HFFc6 (cell line): ENCODE measurements at places on chromosomes 12 and 14.
A peak's percentile ranks its signal among the peaks of the same experiment; 100 is the strongest.

DNA sequence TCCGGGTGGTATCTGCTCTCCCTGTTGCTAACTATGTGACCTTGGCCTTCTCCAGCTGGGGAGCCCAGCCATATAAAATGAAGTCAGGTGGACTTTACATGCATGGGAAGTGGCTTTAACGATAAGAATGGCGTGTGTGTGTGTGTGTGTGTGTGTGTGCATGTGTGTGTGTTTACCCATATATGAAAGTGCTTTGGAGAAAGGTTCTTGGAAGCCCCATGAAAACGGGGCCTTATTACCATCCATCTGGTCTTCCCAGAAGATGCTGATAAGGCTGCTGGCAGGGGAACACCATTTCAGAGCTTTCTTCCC lies 94.8 kb downstream of the LRRC74A start:
- no peak for DNase-seq

DNA sequence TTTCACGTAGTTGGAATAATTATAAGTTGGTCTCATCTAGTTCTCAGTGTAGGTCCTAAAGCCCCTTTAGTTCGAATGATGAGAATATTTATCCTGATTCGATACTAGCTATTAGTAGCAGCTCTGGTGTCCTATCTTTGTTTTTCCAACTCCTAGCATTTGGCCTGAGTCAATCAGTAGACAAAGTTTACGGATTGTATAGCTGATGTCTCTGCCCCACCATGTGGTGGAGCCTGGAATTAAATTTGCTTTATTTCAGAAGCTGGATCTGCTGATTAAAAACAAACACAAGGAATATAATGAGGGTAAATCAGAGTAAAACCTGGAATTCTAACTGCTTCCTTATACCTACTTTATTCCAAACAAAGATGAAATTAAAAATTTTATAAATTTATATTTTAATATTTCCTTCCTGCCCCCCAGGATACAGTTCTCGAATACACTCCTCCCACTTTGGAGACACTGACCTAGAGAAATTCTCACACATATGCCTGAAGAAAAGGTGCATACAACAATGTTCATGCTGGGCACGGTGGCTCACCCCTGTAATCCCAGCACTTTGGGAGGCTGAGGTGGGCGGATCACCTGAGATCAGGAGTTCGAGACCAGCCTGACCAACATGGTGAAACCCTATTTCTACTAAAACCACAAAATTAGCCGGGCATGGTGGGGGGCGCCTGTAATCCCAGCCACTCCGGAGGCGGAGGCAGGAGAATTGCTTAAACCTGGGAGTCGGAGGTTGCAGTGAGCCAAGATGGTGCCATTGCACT lies 7.6 kb upstream of the BRMS1L start:
- peak; percentile 47 for DNase-seq

DNA sequence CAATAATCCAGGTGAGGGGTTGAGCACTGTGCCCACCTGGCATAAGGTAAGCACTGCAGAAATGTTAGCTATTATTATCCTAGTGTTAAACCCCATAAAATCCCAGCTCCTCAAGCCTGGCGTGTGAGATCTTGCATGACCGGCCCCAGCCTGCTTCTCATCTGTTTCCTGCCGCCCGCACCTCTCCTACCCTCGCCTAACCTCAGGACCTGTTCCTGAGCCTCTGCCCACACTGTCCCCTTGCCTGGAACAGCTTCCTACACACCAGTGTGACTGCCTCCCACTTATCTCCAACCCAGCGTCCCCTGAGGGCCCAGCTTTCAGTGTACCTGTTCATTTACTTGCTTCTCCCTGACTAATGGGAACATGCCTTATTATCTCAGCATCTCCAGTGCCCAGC lies 24.7 kb downstream of the ISCA2 start:
- DNase-seq, result no peak

DNA sequence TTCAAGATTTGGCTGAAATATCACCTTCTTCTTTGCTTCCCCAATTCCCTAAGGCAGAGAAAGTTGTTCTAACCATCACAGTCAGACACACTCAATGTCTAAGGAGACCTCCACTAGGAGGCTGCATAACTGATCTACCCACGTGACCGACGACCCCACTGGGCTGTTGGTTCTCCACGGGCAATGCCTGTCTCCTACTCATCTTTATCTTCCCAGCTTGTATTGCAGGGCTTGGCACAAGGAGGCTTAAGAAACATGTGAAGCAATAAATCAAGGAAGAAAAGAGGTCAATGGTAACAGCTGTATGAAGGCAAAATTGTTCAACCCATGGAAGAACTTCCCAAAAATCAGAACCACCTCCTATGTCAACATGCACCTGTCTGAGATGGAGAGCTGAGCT lies 27.1 kb downstream of the NT5DC3 start:
- DNase-seq, result no peak

DNA sequence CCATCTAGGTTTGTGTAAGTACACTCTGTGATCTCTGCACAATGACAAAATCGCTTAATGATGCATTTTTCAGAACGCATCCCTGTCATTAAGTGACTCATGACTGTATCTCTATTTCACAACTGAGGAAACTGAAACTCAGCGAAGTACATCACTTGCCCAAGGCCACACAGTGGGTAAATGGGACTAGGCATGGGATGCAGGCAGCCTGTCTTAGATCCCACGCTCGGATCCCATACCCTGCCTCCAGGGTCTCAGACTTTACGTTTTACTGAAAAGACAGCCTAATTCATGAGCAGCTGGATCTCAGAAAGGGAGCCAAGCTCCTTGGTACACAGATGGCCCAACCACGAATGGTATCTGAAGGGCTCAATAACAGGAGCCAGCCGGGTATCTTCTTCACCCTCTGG lies 2.4 kb upstream of the MLEC start:
- DNase-seq, result peak; percentile 52

- DNase-seq, result no peak
Observed at GRCh38 chr14:29301571-29301970, 535.0 kb downstream of the FOXG1 start.

- DNase-seq, result peak; percentile 59
Observed at GRCh38 chr12:112992541-112993398, 14.5 kb downstream of the OAS2 start.

GRCh38 chr14:32494609-32495434 lies 165.7 kb downstream of the AKAP6 start:
- DNase-seq, result peak; percentile 83

DNA sequence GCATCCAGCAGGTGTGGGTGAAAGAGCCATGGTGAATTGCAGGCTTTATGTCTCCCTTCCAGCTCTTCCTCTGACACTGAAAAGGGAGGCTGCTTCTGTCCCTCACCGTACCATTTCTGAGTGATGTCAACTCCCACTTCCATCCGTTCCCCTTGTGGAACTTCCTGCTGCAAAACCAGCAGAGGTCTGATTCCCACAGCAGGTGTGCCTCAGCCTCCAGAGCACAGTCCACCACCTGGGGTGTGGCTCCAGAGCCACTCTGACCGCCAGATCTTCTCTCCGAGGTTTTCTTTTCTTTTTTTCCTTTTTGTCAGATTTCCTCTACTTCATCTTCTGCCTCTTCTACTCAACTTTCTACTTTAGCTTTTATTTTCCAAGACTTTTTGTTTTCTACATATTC lies 62.7 kb downstream of the CDC42BPB start:
- DNase-seq, result no peak

DNA sequence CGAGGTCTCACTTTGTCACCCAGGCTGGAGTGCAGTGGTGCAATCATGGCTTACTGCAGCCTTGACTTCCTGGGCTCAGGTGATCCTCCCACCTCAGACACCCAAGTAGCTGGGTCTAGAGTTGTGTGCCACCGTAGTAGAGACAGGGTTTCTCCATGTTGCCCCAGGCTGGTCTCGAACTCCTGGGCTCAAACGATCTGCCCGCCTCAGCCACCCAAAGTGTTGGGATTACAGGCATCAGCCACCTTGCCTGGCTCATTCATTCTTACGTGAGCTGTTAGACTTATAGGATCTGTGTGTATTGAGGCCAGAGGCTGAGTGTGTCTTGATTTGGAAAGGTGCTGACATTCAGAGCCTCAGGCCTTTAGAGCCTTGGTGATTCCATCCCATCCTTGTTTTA lies 128.1 kb downstream of the SLC25A47 start:
- no peak for DNase-seq

- no peak for DNase-seq
Observed at GRCh38 chr12:131826097-131826928, 1.9 kb upstream of the MMP17 start.

DNA sequence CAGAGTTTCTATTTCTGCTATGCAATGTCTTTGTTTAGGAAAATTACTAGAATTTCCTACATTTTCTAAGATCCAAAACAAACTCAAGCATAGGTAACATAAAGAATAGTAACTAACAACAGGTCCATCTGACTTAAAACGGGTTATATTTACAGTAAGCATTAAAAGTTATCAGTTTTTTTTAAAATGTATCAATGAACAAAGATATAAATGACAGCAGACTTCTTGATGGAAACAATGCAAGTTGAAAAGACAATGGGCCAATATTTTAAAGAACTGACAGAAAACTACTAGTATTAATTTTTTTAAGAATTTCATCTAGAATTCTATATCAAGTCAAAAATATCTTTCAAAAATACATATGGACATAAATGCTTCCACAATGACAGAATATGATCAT lies 367.1 kb upstream of the MGAT4C start:
- DNase-seq, result no peak

- DNase-seq, result no peak
Observed at GRCh38 chr12:4956054-4956453, 46.3 kb downstream of the KCNA1 start.

- DNase-seq, result no peak
Observed at GRCh38 chr12:3557791-3558620, 67.0 kb downstream of the PRMT8 start.

- DNase-seq, result no peak
Observed at GRCh38 chr14:104383996-104384775, 195.4 kb upstream of the C14orf180 start.

- DNase-seq, result peak; percentile 54
Observed at GRCh38 chr14:33714527-33715226, 236.2 kb downstream of the EGLN3 start.

DNA sequence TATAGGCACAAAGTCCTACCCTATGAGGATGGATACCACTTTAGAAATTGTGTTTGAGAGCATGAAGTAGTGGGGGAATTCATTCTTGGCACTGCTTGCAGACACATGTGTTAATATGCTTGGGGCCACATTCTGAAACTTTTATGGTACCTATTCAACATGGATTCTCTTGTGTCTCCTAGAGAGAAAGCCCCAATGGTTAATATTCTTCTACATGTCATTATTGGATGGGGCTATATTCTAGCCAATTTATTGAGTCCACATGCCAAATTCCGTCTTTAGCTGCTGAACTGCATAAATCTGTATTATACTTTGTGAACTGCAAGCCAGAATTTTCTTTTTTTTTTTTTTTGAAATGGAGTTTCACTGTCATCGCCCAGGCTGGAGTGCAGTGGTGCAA lies 140.0 kb downstream of the KICS2 start:
- no peak for DNase-seq

DNA sequence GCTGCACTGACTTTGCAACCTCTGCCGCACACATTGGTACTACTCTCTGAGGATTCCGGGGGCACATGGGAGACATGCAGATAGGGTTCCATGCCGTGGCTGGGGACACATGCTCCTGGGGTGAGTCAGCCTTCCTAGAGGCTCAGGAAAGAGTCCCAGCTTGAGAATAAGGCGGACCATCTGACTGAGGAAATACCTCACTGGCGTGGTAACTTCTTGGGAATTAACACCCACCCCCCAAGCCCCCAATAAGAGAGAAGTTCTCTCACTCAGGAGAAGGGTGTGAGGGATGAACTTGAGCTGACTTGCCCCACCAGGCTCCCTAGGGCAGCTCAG lies 23.2 kb downstream of the PLXNC1 start:
- DNase-seq, result peak; percentile 15

DNA sequence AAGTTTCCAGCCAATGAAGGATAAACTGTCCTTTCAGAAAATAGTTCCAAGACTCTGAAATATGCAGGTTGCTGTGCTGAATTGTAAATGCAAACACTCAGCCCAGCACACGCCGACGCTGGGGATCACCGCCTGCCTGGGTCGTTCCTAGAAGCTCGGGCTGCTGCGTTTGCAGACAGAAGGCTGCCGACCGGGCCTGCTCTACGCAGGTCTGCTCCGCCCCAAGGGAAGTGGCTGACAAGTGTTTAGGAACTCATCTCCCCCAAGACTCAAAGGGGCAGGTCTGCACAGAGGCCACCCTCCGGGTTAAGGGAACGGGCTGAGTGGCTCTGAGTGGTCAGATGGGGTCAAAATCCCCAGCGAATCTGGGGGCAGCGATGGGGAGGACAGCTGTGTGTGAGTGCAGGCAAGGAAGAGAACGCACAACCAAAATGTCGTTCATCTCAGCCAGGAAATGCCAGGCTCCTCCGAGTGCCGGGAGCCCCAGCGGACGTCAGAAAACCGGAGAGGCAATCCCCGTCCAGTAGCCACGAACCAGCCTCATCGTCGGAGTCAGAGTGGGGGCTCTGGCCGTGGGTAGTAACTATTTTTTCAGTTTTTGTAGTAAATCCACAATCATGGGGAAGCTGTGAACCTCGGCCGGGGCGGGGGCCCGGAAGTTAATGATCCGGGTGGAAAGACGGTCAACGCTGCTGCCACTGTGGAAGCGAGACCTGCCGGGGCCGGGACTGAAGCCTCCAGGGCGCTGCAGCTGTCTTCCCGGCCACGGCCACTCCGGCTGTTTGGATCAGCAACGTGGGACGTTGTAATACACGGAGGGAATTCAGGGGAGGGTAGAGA lies 6.0 kb downstream of the GALNT9 start:
- DNase-seq, result no peak

GRCh38 chr12:13248964-13249363 lies 52.4 kb downstream of the EMP1 start:
- DNase-seq, result no peak

DNA sequence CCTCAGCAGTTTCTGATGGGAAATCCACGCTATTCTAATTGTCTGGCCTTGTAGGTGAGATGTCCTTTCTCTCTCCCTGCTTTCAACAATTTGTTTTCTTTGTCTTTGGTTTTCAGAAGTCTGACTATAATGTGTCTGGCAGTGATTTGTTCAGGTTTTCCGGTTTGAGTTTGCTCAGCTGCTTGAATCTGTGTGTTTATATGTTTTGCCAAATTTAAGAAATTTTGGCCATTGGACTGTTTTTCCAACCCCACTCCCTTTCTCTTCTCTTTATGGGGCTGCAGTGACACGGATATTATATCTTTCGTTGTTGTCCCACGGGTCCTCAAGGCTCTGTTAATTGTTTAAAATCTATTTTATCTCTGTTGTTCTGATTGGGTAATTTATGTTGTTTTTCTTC lies 105.0 kb downstream of the ADGRD1 start:
- no peak for DNase-seq

DNA sequence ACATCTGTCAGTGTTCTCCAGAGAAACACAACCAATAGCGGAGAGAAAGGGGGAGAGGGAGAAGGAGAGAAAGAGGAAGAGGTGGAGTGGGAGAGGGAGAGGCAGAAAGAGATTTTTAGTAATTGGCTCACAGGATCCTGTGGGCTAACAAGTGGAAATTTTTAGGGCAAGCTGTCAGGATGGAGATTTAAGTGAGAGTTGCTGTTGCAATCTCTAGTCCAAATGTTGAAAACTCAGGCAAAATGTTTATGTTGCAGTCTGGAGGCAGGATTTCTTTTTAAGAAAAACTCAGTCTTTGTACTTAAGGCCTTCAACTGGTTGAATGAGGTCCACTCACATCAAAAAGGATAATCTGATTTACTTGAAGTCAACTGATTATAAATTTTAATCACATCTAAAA lies 12.5 kb upstream of the GLIPR1L2 start:
- DNase-seq, result no peak

GRCh38 chr12:20403230-20403629 lies 34.9 kb downstream of the PDE3A start:
- DNase-seq, result no peak
